ENCODE measurements at places on chromosomes 7 and 10. TPM values are rescaled to one million over a fixed set of nuclear protein-coding genes. Genes with fewer than 3 reads are reported as not detected.

DNA sequence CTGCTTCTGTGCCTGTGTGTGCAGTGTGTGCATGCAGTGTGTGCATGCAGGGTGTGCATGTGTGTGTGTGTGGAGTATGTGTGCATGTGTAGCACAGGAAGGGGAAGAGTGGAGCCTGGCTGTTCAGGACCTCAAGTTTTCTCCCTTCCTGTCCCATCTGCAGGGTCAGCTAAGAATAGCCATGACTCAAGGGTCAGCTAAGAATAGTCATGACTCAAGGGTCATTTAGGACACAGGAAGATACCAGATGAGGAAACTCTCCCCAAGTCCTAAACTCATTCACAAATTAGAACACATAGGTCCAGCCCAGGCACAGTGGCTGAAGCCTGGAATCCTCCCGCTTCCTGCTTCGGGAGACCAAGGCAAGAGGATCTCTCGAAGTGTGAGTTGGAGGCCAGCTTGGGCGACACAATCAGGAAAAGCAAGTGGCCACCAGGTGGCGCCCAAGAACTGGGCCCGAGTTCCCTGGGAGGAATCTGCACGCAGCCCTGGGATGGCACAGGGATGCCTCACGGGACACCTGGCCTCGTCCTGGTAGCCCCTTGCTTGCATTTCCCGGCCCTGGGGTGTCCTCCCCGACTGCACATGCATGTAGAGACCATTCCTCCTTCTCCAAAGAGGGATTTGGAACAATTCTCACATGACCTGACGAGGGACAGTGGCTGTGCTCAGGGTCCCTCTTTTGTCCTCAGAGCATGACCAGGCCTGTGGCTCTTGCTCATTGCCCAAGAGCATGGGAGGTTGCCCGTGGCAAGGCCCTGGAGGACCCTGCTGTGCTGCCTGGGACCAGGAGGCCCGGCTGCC is 21.4 kb upstream of the VOPP1 start:
- DNase-seq = no peak

GRCh38 chr7:25379351-25380300 is 151.3 kb upstream of the NPVF start:
- no peak for DNase-seq

DNA sequence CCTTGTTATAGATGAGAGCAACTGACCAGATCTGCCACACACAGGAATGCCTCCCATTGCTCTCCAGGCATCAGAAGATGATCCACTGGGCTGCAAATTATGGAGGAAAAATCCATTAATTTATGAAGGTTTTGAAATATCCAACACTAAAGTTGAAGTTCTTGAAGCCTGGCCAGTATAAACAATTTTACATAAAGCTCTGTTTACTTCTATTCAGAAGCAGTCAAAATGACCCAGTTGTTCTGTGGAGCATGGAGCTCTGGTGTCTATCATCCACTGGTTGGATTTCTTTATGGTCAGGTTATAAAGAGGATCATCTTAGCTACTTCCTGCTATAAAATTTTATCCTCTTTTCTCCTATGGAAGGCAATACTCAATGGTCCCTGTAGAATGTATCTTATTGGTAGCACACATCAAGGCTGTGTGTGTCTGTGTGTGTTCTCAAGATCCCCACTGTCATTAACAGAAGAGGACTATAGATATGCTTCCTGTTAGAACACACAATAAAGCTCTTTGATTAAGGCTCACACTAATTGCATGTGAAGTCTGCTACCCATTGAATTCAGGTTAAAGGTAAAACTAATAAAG is 747.4 kb downstream of the SUGCT start:
- no peak for DNase-seq

DNA sequence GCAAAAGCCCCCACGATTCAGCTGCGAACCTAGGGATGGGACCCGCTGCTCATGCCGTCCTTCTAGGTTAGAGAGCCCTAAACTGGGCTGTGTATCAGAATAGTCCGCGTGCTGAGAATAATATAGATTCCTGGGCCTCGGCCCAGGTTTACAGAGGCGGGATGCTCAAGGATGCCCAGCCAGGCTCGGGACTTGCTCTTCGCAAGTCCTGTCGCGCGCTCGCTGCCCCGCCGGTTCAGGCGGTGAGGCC is 266 bp upstream of the STMP1 start:
- DNase-seq = no peak

PON1 gene
- not detected for total RNA-seq

SPDYE2 gene
- total RNA-seq = not detected
